ENCODE measurements at places on chromosomes 13 and 19.
A peak's percentile ranks its signal among the peaks of the same experiment; 100 is the strongest.

- DNase-seq: no peak
Observed at GRCh38 chr13:75071395-75071794, 410.6 kb downstream of the TBC1D4 start.

DNA sequence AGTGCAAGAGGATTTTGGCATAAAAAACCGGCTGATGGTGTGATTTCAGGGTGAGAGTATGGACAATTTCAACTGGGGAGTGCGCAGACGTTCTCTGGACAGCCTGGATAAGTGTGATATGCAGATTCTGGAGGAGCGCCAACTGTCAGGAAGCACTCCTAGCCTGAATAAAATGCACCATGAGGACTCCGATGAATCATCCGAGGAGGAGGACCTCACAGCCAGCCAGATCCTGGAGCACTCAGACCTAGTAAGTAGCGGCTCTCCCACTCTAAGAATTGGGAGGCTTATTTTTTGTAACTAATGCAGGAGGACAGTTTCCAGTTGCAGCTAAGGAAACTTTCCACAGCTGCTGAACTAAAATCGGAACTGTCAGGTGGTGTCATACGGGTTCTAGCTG, 53.6 kb downstream of the ZAR1L start:
- DNase-seq: peak; percentile 48

- DNase-seq: peak; percentile 61
Observed at GRCh38 chr19:18287836-18288772, 6.7 kb upstream of the JUND start.

DNA sequence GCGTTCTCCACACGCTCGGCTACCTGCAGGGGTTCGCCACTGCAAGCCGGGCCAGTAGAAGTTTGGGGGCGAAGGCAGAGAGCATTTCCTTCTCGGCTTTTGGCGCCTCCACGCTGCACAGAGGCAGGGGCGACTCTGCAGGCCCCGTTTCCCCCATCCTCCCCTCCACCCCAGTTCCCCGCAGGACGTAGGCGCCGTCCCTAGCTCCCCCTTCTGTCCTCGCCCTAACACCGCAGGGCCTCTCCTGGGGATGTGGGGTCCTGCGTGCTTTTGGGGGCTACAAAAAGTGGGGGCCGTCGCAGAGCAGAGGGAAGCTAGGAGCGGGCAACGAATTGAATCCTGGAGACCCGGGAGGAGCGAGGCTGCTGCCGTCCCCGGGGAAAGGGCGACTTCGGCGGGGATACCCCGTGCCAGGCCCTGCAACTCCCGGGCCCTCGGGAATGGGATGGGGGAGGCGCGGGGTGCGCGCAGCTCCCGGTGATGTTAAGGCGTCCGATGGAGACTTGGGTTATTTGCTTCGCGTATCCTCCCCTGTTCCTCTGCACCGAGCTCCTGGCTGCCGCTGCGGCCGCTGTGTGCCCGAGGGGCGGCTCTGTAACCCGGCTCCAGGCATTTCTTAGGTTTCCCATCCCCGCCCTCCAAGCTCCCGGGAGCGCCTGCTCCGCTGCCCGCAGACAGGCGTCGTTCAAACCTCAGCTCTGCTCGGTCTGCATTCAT, 255.9 kb upstream of the SOX21 start:
- DNase-seq: peak; percentile 51

- no peak for DNase-seq
Observed at GRCh38 chr19:7846155-7846646, 16.2 kb downstream of the EVI5L start.

- no peak for DNase-seq
Observed at GRCh38 chr13:34031610-34032009, 213.7 kb downstream of the RFC3 start.

- DNase-seq: no peak
Observed at GRCh38 chr19:54179921-54180461, 7.0 kb upstream of the TMC4 start.

DNA sequence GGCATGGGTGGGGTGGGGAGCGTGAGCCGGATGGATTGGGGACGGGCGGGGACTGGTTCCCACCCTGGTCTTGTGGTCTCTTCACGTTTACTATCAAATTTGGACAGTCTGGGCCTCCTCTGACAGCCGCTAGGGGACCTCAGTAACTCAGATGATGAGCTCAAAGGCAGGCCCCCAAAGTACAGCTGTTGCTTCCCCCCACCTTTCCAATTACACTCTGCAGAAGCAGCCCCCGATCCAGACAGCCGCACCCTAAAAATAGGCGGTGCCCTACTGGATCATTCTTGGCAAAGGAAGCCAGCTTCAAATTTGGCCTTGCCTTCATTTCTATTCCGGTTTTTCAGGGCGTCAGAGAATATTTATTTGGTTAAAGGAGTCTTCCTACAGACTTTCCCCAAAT, 1.9 kb upstream of the FOXO1 start:
- peak; percentile 62 for DNase-seq

DNA sequence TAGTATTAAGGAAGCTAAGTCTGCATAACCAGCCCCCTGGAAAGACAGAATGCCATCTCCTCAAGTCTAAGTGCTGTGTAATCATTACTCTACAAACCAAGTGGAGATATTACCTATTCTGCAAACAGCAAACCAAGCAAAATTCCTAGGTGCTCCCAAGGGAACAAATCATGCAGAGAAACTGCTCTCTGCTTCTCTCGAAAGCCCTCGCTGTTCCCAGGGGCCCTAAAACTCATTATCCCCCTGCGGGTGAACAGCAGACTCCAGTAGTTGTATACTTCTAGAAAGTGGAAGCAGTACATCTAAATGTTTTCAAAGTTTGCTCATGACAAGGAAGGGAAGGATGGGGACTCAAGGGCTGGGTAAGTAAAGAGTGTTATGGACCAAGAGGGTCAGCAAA, 3.2 kb downstream of the DLEU7 start:
- DNase-seq: no peak

DNA sequence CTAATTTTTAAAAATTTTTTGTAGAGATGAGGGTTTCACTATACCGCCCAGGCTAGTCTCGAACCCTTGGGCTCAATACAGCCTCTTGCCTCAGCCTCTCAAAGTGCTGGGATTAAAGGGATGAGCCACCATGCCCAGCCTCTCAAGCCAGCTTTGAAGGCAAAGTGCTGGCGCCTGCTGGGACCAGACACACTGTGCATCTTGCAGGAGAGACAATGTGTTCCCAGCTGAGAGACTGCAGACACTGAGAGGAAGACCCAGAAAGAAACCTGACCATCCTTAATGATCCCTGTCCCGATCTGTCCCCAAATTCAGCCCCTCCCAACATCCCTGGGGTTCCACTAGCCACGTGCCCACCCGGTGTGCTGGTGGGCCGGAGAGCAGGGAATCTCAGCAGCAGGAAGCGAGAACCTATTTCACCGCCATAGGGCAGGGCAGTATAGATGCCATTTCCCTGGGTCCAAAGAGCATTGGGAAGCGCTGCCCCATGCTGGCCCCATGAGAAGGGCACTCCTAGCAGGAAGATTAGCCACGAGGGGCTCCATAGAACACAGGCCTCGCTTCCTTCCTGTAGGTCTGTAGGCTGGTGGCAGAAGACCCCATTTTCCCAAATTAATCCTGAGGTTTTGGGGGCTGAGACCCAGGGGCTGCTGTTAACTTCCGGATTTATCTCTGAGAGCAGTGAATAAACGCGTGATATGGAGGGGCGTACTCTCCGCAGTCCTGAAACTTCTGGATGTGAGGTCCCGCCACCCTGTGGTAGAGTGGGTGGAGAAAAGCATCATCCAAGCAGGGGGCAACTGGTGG, 968 bp downstream of the RAVER1 start:
- no peak for DNase-seq

GRCh38 chr19:4369888-4370260, 26.5 kb downstream of the MPND start:
- no peak for DNase-seq

- DNase-seq: no peak
Observed at GRCh38 chr19:916645-917322, 349 bp upstream of the KISS1R start.

DNA sequence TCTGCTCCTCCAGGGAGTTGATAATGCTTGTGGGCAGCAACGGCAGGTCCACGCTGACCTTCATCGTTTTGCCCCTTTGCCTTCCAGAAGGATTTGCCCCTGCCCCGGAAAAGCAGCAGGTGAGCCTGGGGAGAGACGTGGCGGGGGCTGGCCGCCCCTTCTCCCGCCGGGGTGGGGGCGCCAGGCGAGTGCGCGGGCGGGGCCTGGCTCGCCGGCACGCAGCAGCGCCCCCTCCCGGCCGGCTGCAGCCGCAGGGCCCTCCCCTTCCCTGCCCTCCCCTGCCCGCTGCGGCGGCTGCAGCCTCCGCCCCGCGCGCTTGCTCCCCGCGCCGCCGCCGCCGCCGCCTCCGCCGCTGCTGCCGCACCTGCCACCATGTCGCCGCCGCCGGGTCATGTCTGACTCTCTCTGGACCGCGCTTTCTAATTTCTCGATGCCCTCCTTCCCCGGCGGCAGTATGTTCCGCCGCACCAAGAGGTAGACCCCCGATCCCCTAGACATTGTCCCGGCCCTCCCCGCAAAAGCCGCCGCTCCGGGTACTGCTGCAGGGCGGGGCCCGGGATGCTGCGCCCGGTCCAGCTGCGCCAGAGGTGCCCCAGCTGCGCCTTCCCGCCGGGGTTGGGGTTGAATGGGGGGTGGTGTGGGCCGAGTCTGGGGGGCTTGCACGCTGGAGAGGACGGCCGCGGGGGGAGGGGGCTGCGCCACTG, at the start of gene MAST1:
Gene MAST1 (plus strand): TSS at position 334 of the 704 bp plus-strand sequence. CDS start 58 bp downstream, at position 392.
- DNase-seq: no peak

DNA sequence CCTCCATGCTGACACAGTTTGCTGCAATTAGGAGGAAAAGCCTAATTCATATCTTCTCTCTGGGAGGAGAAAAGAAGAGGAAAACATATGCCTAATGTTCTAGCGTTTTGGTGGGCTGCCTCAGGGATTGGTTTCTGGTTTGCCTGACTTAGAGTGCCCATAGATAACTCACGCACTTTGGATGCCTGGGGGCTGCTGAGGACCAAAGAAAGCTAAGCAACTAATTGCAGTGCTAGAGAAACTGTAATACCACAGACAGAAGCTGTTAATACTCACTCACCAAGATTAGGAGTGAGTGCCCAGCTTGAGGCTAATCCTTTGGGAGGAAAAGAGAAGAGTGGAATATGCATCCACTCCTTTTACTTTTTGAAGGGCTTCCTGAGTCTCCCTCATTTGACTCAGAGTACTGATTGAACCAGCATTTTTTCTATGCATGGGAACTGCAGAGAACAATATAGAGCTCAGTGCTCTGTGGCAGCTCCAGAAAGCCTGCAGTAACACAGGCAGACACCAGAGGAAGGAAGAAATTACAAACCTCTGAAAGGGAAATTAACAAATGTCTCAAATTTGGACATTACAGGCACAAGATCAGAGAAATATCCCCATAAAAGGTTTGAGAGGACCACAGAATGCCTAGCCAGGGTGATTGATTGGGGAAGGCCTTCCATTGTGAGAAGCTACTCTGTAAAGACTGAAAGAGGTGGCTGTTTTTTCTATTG, 666.4 kb downstream of the OLFM4 start:
- no peak for DNase-seq

DNA sequence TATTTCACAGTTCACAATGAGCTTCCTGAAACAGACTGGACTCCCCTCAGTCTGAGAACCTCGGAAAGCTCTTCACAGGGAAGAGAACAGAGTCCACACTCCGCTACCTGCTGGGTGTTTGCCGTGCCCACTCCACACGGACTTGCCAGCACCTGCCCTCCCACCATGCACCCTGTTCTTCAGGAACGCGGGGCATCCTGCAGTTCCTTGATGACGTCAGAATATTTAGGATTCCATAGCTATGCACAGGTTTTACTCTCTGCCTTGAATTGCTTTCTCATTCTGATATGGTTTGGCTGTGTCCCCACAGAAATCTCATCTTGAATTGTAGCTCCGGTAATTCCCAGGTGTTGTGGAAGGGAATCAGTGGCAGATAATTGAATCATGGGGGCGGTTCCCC, 74.4 kb upstream of the FARP1 start:
- no peak for DNase-seq

- DNase-seq: peak; percentile 77
Observed at GRCh38 chr19:14432791-14433553, at the start of gene PKN1. PKN1 (plus strand) TSS chr19:14433306; CDS start chr19:14433522, 216 bp downstream.

DNA sequence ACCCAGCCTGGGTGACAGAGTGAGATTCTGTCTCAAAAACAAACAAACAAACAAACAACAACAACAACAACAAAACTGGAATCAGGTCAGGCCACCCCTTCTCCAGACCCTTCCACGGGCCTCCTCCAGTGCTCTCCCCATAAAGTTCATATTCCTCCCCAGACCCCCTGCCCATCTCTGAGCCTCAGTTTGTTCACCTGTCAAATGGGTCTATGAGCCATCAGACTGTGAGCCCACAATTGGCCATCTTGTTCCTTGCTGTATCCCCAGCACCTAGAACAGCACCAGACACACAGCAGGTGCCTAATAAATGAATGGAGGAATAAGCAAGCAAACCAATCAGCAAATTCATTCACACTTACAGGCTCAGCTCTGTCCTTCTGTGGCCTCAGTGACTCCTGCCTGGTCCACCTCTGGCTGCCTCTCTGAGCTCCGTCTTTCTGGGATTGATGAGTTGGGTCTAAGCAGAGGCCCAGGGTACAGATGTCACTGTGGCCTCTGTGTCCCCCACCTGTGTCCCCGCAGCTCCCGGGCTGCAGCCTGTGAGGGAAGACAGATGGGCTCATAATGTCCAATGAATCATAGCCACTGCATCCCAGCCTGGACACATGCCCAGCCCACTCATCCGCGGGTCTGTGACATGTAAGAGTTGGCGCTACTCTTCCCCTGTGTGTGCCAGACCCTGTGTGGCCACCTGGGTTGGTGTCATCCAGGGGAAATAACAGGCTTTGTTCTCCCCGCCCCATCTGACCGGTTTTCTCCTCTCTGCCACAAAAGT, 19.6 kb upstream of the PTPRS start:
- no peak for DNase-seq

DNA sequence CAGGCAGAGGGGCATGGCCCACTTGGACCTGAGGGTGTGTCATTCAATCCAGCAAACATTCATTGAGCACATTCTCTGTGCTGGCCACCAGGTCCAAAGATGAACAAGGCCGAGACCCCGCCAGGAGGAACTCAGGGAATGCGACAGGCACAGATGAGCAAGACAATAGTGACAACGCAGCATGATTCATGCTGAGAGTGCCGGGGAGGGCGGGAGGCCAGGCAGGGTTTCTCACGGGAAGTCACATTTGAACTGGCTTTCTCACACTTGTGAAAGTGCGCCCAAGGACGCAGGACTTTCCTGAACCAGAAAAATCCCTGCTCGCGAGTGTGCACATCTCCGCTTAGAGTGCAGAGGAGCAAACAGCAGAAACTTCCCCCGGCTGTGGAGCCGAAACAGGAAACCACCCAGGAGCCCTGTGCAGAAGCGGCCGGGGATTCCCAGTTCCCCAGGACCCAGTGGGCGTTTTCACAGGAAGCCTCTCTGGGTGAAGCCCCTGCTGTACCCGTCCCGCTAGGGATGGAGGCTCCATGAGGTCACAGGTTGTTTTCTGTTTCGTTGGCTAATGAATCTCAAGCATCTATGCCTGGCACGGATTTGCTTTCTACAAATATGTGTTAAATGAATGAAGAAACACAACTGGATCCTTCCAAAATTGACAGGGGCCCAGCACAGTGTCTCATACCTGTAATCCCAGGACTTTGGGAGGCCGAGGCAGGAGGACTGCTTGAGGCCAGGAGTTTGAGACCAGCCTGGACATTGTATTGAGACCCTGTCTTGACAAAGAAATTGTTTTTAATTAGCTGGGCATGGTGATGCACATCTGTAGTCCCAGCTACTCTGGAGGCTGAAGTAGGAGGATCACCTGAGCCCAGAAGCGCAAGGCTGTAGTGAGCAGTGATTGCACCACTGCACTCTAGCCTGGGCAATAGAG, 68.4 kb upstream of the TM9SF2 start:
- no peak for DNase-seq

GRCh38 chr13:92074658-92075057, 676.2 kb downstream of the GPC5 start:
- no peak for DNase-seq

- no peak for DNase-seq
Observed at GRCh38 chr19:51181913-51182419, 39.9 kb downstream of the SIGLEC7 start.

All from right forelimb (tissue), 1 donor.